ENCODE measurements at places on chromosomes 3 and 15. TPM values are rescaled to one million over a fixed set of nuclear protein-coding genes. Genes with fewer than 3 reads are reported as not detected.

The RAB6B gene
- 0.42 TPM for total RNA-seq

DNA sequence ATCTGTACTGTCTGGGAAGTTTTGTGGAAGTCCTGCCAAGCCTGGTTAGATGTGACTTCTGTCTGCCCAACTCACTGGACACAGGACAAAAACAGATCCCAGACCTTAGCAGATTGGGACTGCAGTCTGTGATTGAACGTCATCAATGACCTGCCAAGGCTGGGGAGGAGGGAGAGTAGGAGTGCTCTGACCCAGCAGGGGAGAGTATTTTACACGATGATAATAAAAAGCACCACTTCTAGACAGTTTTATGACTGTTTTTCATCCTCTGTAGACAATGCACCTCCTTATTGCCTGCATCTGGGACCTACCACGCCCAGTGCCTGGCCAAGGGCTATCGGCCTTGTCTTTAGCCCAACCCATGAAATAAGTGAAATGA lies 102.3 kb upstream of the NR2E3 start:
- DNase-seq: no peak

- no peak for DNase-seq
Observed at GRCh38 chr15:34331809-34332208, 5.8 kb downstream of the SLC12A6 start.

The ACOX2 gene
- 0.34 TPM for total RNA-seq

The EPB42 gene
- not detected for total RNA-seq

- no peak for DNase-seq
Observed at GRCh38 chr3:180183346-180183745, 146.6 kb upstream of the PEX5L start.

- no peak for DNase-seq
Observed at GRCh38 chr3:135840436-135840835, 125.1 kb upstream of the PPP2R3A start.

DNA sequence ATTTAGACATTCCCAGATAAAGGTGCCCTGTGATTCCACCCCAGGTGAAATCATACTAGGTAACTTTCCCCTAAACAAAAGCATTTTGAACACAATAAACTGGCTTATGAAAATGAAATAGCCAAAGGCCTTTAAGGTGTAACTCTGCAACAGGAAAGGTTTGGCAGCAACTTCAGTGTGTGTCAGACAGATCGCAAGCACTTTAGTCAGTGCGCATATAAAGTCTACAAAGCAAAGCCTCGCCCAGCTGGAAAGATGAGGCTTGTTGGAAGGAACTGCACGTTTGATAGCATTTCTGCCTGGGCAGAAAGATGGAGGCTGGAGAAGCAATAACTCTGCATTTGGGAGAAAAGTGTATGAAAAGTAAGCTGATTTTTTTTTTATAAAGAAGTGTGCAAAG lies 57.9 kb downstream of the PRICKLE2 start:
- peak; percentile 89 for DNase-seq

DNA sequence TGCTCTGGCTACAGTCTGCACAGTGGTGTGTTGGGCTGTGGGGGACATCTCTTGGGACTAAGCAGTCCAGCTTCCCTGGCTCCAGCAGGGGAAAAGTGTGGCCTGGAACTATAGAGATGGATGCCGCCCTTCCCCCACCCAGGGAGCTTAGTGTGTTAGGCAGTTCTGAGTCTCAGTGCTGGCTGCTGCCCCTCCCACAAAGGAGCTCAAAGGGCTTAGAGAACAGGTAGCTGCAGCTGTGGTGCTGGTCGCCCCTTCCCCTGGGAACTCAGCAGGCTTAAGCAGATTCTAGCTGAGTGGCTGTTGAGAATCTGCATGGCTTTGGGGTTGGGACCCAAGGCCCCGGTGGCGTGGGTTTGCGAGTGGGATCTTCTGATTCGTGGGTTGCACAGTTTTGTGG lies 190.8 kb downstream of the PDCD6IP start:
- DNase-seq: no peak

Measured in foreskin keratinocyte (primary cell).